ENCODE measurements at places on chromosomes 7 and 10.

DNA sequence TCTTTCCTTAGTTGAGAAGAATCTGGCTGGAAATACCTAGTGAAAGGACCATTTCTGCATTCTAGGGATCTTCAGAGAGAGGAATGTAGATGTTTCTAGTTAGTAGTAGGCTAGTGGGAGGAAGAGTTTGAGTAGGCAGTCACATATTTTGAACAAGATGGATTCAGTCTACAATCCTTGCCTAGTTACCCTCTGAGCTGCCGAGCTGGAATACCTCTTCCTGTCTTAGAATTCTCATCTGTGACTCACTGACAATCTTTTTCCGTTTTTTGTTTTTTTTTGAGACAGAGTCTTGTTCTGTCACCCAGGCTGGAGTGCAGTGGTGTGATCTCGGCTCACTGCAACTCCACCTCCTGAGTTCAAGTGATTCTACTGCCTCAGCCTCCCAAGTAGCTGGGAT is 30.7 kb upstream of the PLPP4 start:
- no peak for DNase-seq

GRCh38 chr7:31970501-31970900 is 99.7 kb downstream of the PDE1C start:
- DNase-seq: no peak

DNA sequence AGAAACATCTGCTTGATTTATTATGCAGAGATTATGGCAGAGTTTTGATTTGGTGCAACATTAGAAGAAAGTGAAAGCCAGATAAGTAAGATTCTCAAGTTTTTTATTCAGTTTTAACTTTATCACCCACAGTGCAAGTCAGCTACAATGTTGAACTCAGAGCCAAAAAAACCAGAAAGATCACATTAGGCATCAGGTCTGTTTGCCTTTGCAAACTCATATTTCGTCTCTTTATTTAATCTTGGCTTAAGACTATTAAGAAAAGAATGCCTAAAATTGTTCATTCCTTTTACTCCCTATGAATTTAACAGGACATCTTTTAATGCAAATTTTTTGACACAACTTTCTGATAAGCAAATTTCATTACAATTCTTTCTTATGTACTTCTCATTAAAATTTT is 76.0 kb upstream of the TMEM26 start:
- no peak for DNase-seq

GRCh38 chr7:79185605-79186004 is 267.9 kb downstream of the MAGI2 start:
- no peak for DNase-seq

GRCh38 chr10:43094085-43094484 is 17.2 kb downstream of the RET start:
- DNase-seq: no peak

GRCh38 chr7:128665057-128665456 is 7.0 kb upstream of the GARIN1A start:
- no peak for DNase-seq

DNA sequence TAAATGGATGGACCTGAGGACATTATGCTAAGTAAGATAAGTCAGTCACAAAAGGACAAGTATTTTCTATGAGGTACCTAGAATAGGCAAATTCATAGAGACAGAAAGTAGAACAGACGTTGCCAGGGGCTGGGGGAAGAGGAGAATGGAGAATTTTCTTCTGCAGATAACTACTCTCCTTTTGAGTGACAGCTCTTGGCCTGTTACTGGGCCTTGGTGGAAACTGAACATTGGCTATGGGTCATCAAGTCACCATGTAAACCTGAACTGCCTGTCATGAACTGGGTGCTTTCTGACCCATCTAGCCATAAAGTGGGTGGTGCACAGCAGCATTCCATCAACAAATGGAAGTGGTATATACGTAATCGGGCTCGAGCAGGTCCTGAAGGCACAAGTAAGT is 29.3 kb upstream of the NFE2L3 start:
- DNase-seq: no peak

GRCh38 chr10:68489919-68490318 is 18.1 kb upstream of the DNA2 start:
- no peak for DNase-seq

DNA sequence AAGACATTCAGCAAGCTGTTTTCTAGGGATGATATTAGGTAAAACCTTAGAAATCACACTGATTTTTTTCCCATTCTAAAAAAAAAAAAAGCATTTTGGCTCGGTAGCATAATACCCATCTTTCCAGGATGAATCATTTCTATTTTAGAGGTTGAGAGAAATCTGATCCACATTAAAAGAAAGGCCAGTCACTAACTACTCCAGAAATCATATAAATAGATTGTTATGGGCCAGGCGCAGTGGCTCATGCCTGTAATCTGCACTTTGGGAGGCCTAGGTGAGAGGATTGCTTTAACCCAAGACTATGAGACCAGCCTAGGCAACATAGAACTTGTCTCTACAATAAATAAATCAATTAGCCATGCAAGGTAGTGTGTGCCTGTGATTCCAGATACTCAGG is 164.3 kb downstream of the BAMBI start:
- DNase-seq: peak; percentile 15

DNA sequence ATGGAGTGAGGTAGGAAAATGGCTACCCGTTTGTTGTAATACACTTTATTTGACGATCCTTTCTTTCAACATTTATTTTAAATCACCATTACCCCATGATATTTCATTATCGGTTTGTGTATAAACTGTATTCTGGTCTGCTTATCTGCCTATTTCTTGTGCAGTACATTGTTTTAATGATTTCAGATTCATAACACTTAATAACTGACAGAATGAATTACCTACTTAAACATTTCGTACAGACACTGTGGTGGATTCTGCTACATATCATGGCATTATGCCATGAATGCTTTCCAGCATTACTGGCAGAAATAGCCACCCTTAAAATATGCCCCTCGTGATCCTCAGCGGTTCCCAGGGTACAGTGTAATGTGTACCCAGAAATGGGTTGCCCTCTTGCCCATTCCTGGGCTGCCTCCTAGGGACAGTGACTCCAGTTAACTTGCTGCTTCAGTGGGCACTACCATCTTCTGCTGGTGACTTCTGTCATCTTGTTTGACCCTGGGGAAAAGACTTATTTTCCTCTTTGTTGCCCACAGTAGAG is 74.5 kb downstream of the C1GALT1 start:
- peak; percentile 12 for DNase-seq

Data from muscle of back (tissue), 13 donors.